Kidney epithelial cell (primary cell): ENCODE measurements at places on chromosomes 13 and 19. TPM values are rescaled to one million over a fixed set of nuclear protein-coding genes. Genes with fewer than 3 reads are reported as not detected.

Gene FCER2
- total RNA-seq, result not detected in 2 replicates

Gene GPR183
- total RNA-seq, result 0.14 and 0.71 TPM in 2 replicates

Gene PSG5
- total RNA-seq, result 0.34 and 0.96 TPM in 2 replicates

Gene LILRA2
- total RNA-seq, result not detected in 2 replicates

Gene LYPD3
- total RNA-seq, result 0.33 and 0.62 TPM in 2 replicates

Gene NAT14
- 17.1 and 18.2 TPM in 2 replicates for total RNA-seq

Gene CDX2
- not detected in 2 replicates for total RNA-seq

Gene PDX1
- total RNA-seq, result not detected in 2 replicates

Gene LGALS4
- not detected in 2 replicates for total RNA-seq

Gene RNF225
- total RNA-seq, result not detected in 2 replicates

Gene ICAM5
- 0.38 and 3.8 TPM in 2 replicates for total RNA-seq

Gene GSX1
- total RNA-seq, result not detected in 2 replicates

Gene ZNF625
- total RNA-seq, result 5.5 and 6.6 TPM in 2 replicates

Gene CEACAM19
- total RNA-seq, result 6.4 and 10.5 TPM in 2 replicates

Gene NUP58
- total RNA-seq, result 56.0 and 90.5 TPM in 2 replicates

Gene SYT5
- total RNA-seq, result 0.17 TPM in 1 of 2 replicates, not detected in the other

Gene ZNF850
- 2.7 and 3.0 TPM in 2 replicates for total RNA-seq

Gene RGCC
- 0.21 and 0.29 TPM in 2 replicates for total RNA-seq

Gene TEKTIP1
- not detected in 2 replicates for total RNA-seq

Gene NKG7
- not detected in 2 replicates for total RNA-seq

Gene ZNF578
- total RNA-seq, result 3.8 and 4.0 TPM in 2 replicates

Gene STOML3
- not detected in 2 replicates for total RNA-seq

Gene PLPP2
- 63.0 and 64.1 TPM in 2 replicates for total RNA-seq

Gene CCL25
- total RNA-seq, result not detected in 2 replicates

Gene C1QTNF9
- not detected in 2 replicates for total RNA-seq
